ENCODE measurements at places on chromosomes 5 and 9.

DNA sequence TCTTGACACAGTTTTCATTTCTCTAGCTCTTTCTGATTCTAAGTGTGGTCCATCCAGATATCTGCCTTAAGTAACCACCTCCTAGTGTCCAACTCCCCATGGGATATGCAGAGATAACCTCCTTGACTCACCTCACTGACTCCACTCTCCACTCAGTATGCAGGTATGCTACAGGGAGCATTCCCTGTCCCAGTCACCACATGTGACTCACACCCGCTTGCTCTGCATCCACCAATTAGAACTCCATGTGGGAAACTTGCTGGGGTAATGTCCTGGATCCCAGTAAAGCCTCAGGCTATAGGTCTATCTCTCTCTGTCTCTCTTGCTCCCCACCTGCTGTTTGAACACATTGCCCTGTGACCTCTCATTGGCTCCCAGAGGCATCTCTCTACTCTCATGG is 563.9 kb downstream of the HTR1A start:
- no peak for DNase-seq

GRCh38 chr9:136840877-136841645 is 1.2 kb upstream of the AJM1 start:
- DNase-seq: no peak

GRCh38 chr5:150513375-150514309 is 5.7 kb downstream of the NDST1 start:
- no peak for DNase-seq

DNA sequence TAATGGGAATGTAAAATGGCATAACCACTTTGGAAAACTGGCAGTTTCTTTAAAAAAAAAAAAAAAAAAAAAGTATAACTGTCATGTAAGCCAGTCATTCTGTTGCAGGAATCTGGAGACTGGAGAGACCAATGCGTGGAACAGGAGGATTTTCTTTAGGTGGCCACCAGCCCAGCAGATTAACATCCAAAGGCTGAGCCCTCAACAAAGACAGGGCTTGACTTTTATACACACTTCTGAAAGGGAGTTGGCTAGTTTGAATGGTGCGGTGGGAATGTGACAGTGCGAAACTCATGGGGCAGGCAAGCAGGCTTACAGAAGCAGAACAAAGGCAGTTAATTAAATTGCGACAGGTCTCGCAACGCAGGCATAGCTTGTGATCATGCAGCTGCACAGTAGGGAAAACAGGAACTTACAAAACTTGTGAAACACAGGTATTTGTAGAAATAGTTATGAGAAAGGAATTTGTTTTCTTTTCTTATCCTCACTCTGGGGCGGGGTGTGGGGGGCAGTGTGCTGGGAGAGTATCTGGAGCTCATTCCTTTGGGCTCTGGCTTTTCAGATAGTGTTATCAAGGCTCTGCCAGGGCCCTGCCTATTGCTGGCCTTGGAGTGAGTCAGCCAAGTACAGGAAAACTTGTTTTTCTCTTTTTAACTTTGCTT is 12.0 kb downstream of the UIMC1 start:
- DNase-seq: no peak

DNA sequence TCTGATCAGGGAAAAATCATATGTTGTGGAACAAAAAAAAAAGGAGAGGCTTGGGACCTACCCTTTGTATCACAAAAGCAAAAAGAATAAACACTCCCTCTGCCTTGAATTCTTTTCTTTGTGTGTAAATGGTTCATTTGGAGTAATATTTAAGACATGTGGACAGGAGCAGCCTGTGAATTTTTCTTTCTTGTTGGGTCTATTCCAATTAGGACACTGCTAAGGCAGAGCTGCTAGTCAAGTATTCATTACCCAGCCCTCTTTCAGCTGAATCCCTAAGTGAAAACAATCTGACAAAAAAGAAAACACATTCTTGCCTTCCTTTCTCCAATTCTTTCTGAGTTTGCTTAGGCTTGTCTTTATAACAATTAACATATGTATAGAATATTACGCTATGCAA is 330.0 kb downstream of the EBF1 start:
- DNase-seq: no peak

DNA sequence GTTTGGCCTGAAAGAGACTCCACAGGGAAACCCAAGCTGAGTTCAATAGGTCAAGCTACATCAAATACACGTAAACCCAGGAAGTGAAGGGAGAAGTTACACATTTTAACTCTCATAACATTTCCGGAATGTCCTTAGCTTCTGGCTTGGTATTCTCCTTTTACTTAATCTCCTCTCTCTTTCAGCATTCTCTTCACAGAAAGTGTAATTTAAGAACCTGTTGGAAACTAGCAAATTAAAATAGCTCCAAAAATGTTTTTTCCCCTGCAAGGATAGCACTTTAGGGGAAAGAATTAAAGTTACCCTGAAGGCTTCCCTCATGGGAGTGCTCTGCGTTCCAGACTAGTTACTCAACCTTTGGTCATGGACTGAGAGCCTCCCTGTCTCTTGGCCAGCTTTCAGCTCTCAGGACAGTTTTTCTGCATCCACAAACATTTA is 292.7 kb upstream of the TARS1 start:
- no peak for DNase-seq

GRCh38 chr5:82396871-82397514 is 118.8 kb upstream of the RPS23 start:
- DNase-seq: no peak

GRCh38 chr9:85501456-85501855 is 240.3 kb downstream of the AGTPBP1 start:
- DNase-seq: no peak

DNA sequence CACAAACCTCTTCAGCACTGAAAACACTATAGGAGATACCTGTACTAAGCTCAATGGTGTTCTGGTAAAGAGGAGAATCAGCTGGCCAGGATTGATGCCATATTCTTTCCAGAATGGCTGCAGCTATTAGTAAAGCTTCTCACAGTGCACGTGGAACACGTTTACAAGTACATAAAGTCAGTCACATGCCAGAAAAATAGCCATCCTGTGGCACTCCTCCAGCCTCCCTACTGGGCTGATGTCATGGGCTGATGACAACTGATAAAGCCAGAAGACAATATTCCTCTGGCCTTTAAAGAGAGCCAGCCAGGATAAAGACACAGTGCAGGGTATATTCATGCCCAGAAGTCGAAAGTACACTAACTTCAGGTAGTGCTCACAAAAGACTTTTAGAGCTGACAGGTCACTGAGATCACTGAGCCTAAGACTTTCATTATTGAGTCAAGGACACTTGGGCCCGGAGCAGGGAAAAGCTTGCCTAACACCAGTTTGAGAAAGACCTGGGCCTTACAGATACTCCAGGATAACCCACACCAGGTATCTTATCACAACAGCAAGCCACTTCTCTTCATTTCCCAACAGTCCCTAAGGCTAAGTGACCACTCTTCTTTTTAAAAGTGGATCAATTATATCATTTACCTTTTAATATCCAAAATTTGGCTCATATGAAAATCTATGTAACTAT is 29.4 kb downstream of the ABITRAM start:
- DNase-seq: no peak

DNA sequence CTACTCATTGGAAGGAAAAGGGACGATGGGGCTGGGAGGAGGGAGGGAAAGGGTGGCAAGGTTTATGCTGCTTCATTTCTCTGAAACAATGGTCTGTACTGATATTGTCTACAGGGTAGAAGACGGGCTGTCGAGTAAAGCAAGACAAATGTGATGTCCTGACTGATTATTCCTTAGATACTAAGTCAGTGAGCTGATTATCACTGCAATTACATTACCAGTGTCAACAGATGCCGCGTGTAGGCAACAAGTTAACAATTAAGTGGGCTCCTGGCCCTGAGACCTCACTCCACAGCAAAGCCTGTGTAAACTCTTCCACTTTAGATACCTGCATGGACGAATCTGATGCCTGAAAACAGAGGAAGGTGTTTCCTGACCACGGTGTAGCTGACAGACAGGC is 602.8 kb downstream of the IRX1 start:
- DNase-seq: no peak

- no peak for DNase-seq
Measured at GRCh38 chr9:22693156-22693555, 246.5 kb downstream of the DMRTA1 start.

GRCh38 chr5:146018514-146019375 is 82.4 kb downstream of the SH3RF2 start:
- DNase-seq: no peak

DNA sequence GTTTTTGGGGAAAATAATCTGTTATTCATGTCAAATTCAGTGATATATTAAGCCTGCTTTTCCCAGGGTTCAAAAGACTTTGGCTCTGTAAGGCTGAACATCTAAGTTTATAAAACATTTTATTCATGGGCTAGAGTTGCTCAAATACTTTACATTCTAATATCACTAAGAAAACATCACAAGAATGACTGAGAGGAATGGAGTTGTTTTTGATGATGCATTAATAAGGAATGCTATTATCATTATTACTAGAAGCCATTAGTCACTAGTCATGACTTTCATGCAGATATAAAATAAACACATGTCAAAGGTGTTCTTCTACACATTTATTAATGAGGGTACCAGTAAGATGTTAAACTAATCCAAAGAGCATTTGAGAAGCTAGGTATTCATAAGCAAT is 185.5 kb upstream of the KCNN2 start:
- DNase-seq: no peak

GRCh38 chr9:121895818-121896544 is 197.1 kb downstream of the TTLL11 start:
- no peak for DNase-seq

- no peak for DNase-seq
Measured at GRCh38 chr9:125003332-125003731, 62.4 kb upstream of the GOLGA1 start.

GRCh38 chr9:98887918-98888510 is 55.7 kb upstream of the COL15A1 start:
- DNase-seq: no peak

GRCh38 chr5:83277953-83278352 is 193.6 kb upstream of the VCAN start:
- no peak for DNase-seq

Measured in stimulated activated CD4-positive, alpha-beta T cell treated with anti-CD3 and anti-CD28 coated beads, TNF-alpha, amount 100 ng/mL, for 1 hour (primary cell).